ENCODE measurements at places on chromosomes 2 and 18.

DNA sequence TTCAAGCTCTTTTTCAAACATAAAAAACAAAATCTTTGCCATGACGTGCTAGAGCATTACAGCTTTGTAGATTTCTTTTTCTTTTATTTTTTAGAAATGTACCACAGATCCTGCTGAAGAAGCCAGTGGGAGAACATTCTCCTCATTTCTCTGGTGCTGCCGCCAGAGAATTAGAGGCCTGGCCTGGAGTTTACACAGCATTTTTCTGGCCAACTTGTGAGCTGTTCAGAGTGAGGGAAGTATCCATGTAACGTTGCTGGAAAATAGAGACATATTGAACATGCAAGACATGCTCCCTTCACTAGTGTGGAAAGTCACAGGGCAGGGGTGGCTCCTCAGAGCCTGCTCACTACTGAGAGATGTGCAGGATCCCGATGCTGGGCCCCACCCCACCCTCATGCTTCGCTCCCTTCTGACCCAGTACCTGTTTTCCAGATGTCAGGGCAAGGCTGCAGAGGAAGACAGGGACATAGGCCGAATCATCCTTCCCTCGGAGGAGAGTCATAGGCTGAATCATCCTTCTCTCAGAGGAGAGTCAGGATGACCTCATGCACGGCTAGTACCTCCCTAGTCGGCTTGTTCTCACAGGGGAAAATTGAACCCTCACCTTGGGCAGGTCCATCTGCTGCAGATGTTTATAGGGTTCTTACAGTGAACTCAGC, 298.5 kb downstream of the INSIG2 start:
- peak; percentile 20 for DNase-seq

GRCh38 chr2:127000937-127001336, 102.2 kb downstream of the TEX51 start:
- peak; percentile 14 for DNase-seq

- DNase-seq, result no peak
Observed at GRCh38 chr2:160931531-160931930, 228.7 kb upstream of the TANK start.

DNA sequence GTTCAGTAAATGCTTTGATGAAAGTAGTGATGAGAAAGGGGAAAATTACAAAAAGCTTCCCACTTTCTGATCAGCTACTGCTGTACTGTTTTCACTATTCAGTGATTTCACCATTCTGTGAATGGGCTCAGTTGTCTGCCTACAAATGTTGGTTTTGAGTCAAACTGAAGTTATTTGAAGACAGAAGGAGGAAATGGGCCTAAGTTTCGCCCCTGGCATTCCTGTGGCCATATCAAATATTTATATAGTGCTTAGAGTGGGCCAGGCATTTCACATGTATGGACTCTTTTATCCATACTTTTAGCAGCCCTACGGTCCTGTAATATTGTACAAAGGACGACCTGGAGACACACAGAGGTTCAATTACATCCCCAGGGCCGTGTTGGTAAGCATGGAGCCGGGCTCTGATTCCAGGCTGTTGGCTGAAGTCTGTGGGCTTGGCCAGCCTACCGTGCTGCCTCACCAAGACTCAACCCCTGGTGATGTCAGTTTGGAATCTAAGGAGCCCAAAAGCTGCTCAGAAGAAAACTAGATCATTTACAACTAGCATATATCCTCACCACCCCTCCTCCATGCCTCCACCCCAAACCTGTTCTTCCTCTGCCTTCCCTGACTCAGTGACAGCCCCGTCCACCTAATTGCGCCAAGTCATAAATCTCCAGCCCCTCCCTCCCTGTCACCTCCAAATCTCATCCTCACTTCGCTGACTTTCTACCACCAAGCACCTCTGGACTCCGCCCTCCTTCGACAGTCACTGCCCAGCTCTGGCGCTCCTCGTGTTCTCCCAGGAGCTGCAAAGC, 10.1 kb upstream of the GRHL1 start:
- DNase-seq, result peak; percentile 80

GRCh38 chr2:8583400-8584173, 98.3 kb upstream of the ID2 start:
- peak; percentile 90 for DNase-seq

DNA sequence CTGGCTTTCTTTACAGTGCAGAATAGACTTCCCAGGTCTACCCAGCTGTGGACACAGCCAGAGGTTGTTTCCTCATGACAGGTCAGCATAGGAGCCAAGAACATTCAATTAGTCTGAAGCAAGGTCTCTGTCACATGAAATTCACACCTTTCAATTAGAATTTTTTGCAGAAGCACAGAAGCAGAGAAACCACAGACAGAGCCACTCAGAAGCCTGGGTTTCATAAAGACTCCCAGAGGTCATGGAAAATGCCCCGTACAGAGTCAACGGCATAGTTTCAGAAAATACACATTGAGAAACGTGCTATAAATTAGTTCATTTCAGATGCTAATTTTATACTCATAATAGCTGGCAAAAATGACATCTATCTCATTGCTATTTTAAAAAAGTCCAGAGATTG, 87.0 kb upstream of the TMEM200C start:
- no peak for DNase-seq

DNA sequence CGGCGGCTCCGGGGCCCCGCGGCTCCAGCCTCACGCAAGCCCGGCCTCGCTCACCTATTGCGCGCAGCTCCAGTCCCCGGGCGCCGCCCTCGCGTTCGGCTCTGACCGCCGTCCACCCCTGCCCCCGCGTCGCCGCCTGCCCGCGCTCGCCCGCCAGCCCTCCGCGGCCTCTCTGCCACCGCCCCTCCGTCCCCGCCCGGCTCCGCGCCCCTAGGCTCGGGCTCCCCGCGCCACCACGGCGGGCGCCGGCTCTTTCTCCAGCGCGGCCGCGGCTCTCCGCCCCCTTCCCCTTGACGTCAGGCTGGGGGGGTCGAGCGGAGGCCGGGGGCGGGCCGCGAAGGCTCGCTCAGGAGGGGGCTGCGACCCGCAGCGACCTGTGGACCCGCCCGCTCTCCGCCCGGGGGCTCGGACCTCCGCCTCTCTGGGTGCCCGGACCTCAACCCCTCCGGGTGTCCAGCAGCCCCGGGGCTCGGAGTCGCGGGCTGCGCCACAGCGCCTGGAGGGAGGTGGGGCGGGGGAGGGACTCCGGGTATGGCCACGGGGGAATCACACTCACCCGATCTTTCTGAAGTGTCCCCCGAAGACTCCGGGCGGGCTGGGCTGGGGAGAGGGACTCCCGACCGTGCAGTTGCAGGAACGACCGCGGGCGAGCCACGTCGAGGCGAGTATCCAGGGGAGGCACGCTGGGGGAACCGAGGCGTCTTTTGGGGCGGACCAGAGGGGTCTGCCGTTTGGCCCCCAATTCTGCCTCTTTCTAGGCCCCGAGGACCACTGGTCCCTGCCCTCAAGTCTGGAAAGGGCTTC, at the start of gene SEMA4C:
Gene SEMA4C, minus strand, starts transcription at position 259 of the 804 bp plus-strand sequence. CDS start 2,194 bp downstream, outside the sequence.
- DNase-seq, result peak; percentile 80

DNA sequence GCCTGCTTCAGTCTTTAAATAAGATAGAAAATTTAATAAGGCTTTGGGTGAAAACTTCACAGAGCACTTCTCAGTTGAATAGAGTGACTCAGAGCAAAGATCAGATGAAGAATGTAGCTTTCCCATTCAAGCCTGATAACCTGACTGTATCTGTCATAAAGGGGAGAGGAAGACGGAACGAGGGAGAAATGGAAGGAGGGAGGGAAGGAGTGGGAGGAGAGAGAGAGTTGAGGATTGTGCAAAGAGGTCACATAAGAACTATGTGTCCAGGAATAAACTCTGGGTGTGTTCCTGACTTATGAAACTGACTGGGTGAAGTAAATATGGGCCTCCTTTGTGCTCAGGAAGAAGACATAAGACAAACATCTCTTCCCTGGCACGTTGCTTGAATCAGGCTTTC, 385.5 kb downstream of the LPIN1 start:
- no peak for DNase-seq

DNA sequence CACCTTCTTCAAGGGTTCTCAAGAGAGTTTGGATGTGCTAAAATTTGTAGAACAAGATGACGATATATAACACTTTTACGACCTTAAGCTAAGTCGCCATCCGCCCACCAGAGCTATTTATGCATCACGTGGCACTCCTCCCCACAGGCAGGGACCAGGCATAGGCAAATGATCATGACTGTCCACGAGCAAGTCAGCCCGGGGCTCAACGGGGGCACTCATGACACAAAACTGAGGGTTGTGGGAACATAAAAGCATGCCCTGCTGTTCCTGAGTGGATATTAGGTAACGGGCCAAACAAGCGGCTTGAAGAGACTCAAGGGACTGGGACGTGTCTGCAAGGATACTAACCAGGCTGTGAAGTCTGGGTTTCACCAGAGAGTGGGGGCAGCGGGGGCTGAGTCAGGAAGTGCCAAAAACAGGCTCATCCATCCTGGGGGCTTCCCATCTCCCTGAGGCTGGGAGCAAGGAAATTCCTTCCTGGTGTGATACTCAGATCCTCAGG, 58.1 kb downstream of the FAM178B start:
- DNase-seq, result no peak

DNA sequence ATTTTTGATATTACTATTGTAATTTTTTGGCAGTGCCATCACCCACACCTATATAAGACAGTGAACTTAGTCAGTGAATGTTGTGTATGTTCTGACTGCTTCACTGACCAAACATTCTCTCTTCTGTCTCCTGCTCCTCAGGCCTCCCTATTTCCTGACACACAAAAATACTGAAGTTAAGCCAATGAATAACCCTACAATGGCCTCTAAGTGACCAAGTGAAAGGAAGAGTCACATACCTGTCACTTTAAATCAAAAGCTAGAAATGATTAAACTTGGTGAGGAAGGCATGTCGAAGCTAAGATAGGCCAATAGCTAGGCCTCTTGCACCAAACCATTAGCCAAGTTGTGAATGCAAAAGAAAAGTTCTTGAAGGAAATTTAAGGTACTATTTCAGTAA, 151.9 kb downstream of the RND3 start:
- no peak for DNase-seq

DNA sequence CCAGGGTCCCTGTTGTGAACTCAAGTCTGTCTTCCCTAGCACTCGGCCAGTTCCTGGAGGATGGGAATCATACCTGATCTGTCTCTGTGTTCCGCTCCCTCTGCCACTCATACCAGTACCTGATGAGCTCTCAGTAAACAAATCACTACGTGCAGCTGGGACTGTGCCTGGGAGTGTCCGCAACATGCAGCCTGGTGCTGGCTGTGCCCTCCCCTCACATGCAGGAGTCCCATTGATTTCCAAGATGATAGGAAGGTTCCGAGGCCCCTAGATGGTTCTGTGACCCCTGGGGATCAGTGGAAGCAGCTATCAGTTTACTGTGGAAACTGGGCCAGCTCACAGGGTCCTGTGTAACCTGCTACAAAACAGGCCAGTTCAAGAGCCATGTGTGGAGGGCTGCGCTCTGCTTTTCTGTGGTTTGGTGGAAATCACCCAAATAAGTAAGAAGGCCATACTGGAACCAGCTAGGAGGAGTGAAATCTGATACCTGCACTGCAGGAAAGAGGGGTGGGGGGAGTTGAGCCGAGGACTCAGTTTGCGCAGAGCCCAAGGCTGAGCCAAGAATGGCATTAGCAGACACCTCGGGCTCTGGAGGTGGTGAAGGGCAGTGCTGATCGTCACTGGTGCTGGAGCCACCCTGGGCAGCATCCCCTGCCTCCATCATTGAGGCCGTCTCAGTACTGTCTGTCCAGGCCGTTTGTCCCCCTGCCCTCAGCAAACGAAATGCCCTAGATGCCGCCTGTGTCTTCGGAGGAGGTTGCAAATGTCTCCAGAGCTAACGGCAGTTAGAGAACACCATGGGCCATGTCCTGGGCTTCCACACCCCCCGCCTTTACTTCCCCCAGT, 93.3 kb downstream of the KLHL29 start:
- peak; percentile 32 for DNase-seq

GRCh38 chr2:45000341-45000901, 8.8 kb downstream of the SIX2 start:
- peak; percentile 13 for DNase-seq

- DNase-seq, result no peak
Observed at GRCh38 chr2:208172125-208172524, 8.7 kb upstream of the CRYGA start.

DNA sequence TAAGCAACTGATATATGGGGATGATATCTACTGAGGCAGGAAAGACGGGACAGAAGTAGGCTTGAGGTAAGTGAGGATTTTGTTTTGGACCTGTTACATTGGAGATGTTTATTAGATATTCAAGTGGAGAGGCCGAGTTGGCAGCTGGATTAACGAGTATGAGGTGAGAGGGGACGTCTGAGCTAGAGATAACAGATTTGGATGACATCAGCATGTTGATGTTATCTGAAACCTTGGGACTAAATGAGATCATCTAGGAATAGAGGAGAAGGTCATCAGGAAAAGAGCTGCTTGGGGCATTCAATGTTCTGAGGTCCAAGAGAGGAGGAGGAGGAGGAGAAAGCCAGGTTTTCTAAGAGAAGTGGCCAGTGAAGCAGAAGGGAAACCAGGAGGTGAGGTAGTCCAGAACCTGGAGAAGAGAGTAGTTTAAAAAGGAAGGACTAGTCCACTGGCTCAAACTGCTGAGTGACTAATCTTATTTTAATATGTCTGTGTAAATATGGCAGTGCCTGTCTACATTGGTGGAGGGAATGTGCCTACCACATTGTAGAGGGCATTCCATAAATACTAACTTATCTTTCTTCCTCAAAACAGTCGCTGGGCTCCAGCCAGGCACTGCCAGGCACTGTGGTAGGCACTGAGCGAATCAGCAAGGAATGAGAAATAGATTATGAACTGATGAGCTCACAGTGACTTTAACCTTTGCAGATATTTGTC, 488.3 kb downstream of the DLGAP1 start:
- peak; percentile 73 for DNase-seq

GRCh38 chr2:80062298-80062697, 242.3 kb downstream of the LRRTM1 start:
- DNase-seq, result no peak

- DNase-seq, result no peak
Observed at GRCh38 chr2:24077879-24078278, 1.8 kb upstream of the SF3B6 start.

DNA sequence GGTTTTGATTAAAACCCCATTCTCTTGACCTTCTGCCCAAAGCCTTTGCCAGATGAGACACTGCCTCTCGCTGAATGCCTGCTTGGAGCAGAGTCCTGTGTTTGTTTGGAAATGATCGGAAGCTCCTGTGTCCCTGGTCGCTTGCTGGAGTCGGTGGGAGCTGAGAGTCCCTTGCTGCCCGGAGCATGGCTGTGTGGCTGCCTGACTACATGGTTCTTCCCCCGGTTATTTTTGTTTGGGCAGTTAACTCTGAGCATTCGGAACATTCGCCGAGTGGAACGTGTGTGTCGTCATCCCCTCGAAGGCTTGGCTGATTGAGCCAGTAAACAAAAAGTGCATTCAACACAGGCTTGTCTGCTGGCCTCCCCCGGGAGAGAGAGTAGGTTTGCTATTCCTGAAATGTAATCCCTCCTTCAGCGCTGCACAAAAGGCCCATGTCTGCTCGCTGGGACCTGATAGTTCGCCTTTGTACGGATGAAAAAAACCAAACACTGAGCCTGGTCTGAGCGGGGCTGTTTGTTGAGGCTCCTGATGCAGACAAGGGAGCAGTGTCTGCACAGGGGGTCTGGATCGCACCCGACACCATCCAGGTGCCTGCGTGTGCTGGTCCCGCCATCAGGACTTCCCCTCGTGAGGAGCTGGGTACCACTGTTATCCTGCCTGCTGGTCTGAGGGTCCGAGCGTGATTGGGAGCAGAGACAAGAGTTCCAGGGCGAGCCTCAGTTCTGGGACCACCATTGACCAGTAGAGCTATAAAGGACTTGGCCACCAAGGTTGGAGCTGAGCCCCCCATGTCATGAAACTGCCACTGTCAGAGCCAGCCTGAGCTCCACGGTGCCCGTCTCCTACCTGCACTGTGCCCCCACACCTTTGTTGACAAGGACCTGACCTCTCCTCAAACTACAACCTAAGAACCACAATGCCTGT, 83.8 kb downstream of the AGAP1 start:
- DNase-seq, result peak; percentile 77

All from astrocyte of the hippocampus (primary cell).